ENCODE measurements at places on chromosomes 6 and 20. TPM values are rescaled to one million over a fixed set of nuclear protein-coding genes. Genes with fewer than 3 reads are reported as not detected.
A peak's percentile ranks its signal among the peaks of the same experiment; 100 is the strongest.

TFAP2A gene
- total RNA-seq, result 0.36 TPM

HLA-DRB5 gene
- 1.7 TPM for total RNA-seq

GPR63 gene
- 1.5 TPM for total RNA-seq

CAPN11 gene
- total RNA-seq, result not detected

RNF114 gene
- total RNA-seq, result 113 TPM

OSER1 gene
- total RNA-seq, result 47.1 TPM

POLR1H gene
- 81.9 TPM for total RNA-seq

AKAP7 gene
- 6.8 TPM for total RNA-seq

DNA sequence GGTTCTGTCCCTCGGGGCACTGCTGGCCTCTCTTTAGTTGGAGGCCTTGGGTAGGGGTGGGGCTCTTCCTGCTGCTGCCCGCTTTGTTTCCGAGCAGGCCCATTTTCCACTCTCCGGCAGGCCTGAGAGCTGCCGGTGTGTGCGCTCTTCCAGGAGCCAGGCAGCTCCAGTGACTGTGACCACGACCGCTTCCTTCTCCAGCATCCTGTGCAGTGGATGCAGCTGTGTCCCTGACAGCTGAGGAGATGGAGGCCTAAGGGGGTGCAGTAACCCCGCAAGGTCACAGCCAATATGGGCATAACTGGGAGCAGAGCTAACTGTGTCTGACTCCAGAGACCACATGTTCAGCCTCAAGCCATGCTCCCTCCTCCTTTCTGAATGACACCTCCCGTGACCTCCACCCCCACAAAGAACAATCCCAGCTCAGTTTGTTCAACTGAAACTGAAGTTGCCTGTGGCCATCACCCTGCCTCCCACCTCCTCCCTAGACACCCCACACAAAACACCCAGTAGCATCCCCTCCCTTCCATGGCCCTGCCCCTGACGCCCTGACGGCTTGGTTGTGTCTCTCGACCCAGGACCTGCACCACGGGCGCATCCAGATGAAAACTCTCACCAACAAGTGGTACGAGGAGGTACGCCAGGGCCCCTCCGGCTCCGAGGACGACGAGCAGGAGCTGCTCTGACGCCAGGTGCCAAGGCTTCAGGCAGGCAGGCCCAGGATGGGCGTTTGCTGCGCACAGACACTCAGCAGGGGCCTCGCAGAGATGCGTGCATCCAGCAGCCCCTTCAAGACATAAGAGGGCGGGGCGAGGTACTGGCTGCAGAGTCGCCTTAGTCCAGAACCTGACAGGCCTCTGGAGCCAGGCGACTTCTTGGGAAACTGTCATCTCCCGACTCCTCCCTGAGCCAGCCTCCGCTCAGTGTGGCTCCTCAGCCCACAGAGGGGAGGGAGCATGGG is 27.8 kb downstream of the SPATA2 start:
- no peak overlapping the region for H3K27ac ChIP-seq
- H3K36me3 ChIP-seq, result no peaks in the 10 kb centered on the region
- H3K27me3 ChIP-seq, result no peaks in the 10 kb centered on the region

- peaks cover 5% of the 10 kb centered on the region for H3K4me1 ChIP-seq
- DNase-seq, result no peak
- no peak overlapping the region for H3K27ac ChIP-seq
- no peaks in the 10 kb centered on the region for H3K36me3 ChIP-seq
Observed at GRCh38 chr6:136963259-136963658, 41.2 kb downstream of the SLC35D3 start.

GRCh38 chr6:33316603-33317418 is 733 bp downstream of the ZBTB22 start:
- peaks cover 37% of the 10 kb centered on the region for H3K36me3 ChIP-seq
- no peaks in the 10 kb centered on the region for H3K27me3 ChIP-seq
- no peak for DNase-seq
- H3K27ac ChIP-seq, result peak overlapping the region; percentile 73
- H3K4me1 ChIP-seq, result peaks cover 77% of the 10 kb centered on the region

DNA sequence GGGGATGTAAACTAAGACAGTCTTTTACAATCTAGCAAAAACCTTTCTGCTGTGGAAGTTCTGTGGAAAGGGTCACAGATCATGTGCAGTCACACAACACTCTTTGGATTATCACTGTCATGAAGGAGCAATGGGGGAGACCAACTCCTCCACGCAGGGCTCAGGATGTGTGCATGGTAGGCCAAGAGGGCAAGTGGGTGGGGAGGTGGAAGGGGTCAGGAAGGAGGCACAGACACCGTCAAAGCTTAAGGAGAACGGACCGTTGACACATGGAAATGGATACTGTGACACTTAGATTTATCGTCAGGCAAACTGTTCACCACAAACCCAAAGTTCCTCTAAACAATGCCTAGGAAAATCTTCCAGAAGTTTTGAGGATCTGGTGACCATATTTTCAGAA is 215.8 kb downstream of the PAX1 start:
- H3K27me3 ChIP-seq, result no peaks in the 10 kb centered on the region
- H3K4me1 ChIP-seq, result no peaks in the 10 kb centered on the region
- no peak overlapping the region for H3K27ac ChIP-seq
- H3K4me3 ChIP-seq, result no peak overlapping the region
- DNase-seq, result no peak

DNA sequence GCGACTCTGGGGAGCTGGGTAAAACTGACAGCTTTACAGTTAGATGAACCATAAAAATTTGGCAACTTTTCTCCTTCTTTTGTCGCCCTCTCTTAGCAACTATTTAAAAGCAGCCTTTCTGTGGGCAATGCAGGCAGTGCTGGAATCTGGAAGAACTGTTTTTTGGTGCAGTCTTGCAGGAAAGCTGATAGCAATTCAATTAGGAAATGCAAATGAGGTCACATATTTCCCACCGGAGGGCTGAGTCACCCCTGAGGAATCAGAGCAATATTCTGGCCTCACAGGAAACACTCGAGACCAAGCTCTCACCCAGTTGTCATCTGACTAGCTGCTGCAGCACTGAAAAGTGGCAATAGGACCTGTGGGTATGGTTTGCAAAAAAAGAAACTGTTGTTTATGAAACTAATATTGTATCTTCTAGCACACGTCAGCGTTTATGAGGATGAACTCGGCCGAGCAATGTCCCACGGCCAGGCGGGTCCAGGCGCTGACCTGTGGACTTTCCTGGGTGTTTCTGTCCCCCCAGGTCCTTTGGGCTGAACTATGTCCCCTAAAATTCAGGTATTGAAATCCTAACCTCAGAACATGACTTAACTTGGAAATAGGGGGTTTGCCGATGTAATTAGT is 312.3 kb downstream of the TAF4 start:
- peaks cover under 1% of the 10 kb centered on the region for H3K27me3 ChIP-seq
- no peak overlapping the region for H3K4me3 ChIP-seq
- no peak overlapping the region for H3K27ac ChIP-seq
- no peak for DNase-seq
- H3K4me1 ChIP-seq, result no peaks in the 10 kb centered on the region

- no peaks in the 10 kb centered on the region for H3K36me3 ChIP-seq
- DNase-seq, result no peak
- peaks cover 42% of the 10 kb centered on the region for H3K27me3 ChIP-seq
Observed at GRCh38 chr6:69868961-69869360, 2.6 kb downstream of the COL19A1 start.

DNA sequence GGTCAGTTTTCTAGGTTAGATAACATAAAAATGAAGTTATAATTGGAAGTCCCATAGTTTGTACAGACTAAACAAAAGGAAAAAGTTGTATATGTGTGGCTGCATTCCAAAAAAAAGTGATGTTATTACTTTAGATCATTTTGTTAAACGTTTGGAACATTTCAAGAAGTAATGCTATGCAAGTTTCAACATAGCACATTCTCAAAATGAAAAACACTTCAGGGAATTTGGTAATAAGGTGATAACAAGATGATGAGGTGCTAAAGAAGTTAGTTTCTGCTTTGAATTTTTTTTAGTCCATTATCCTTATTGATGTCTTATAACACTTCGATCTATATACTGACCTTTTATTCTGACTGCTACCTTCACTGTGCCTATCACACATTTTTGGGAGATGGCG is 250.7 kb downstream of the PHF3 start:
- no peak overlapping the region for H3K4me3 ChIP-seq
- H3K27ac ChIP-seq, result no peak overlapping the region

DNA sequence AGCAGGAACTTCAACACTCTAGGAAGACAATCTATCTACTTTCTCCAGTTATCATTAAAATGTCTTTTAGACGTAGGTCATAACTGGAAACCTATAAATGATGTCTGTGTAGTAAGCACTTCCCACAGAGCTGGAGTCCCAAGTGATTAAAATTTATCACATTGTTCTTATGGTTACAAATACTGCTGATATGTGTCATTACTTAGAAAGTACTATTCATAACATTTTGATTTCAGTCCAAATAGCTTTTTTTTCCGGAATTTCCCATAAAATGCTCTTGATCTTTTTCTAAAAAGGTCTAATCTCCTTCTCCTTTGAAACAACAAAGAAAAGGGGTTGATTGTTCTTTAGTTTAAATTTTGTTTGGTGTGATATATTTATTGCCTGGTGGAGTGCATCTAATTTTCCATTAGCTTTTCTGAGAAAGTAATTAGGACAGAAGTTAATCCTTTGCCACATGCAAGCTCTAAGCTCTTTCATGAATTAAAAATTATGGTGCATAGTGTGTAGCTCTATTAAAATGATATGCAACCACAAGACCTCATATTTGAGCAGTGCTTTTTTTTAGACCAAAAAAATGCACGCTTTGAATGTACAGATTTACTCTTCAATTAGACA is 132.7 kb upstream of the TCF21 start:
- no peak overlapping the region for H3K27ac ChIP-seq
- no peaks in the 10 kb centered on the region for H3K36me3 ChIP-seq
- H3K27me3 ChIP-seq, result peaks cover 14% of the 10 kb centered on the region
- no peak overlapping the region for H3K4me3 ChIP-seq

DNA sequence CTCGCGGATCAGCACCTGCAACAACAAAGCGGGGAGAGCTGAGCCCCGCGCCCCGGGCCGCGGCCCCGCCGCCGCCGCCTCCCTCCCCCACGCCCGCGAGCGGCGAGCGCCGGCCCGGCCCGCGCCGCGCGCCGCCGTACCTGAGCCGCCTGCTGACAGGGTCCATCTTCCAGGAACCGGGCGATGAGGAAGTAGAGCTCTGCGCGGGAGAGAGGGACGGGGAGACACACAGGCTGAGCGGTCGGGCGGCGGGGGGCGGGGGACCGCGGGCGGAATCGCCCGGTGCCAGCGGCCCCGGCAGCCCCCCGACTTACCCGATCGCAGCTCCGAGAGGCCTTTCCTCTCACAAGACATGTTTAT is 359 bp downstream of the PHIP start:
- peaks cover 43% of the 10 kb centered on the region for H3K4me1 ChIP-seq
- peak; percentile 55 for DNase-seq
- peaks cover 13% of the 10 kb centered on the region for H3K27me3 ChIP-seq
- H3K36me3 ChIP-seq, result peaks cover 10% of the 10 kb centered on the region

DNA sequence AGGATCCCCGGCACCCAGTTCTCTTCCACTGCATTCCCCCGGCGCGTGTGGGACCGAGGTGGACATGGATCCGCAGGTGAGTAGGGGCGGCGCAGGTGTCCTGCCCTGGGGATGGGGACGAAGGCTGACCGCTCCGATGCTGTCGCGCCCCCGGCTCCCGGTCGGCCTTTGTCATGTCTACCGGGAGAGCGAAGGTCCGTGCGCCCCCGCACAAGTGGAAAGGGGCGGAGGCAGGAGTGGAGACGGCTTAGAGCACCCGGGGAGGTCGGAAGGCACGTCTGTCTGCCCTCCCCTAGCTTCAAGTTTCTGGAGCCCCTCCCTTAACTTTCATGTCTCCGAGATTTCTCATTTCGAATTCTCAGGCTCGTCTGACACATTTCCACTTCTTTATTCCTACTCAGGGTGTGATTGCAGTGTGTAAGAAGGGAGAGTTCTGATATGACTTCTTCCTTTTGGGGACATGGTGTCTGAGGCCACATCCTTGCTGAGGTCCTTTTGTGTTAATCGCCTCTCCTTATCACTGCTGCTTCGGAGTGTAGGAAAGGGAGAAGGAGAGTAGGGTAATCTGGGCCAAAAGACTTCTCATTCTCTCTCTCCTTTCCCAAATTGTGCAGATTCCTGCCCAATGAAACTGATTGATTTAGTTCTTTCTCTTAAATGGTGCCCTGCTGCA is 435 bp downstream of the KIFC1 start:
- peak; percentile 58 for DNase-seq
- H3K4me3 ChIP-seq, result peak overlapping the region; percentile 91
- peaks cover 27% of the 10 kb centered on the region for H3K36me3 ChIP-seq
- peaks cover 52% of the 10 kb centered on the region for H3K4me1 ChIP-seq
- H3K27me3 ChIP-seq, result no peaks in the 10 kb centered on the region
- peak overlapping the region; percentile 66 for H3K27ac ChIP-seq

DNA sequence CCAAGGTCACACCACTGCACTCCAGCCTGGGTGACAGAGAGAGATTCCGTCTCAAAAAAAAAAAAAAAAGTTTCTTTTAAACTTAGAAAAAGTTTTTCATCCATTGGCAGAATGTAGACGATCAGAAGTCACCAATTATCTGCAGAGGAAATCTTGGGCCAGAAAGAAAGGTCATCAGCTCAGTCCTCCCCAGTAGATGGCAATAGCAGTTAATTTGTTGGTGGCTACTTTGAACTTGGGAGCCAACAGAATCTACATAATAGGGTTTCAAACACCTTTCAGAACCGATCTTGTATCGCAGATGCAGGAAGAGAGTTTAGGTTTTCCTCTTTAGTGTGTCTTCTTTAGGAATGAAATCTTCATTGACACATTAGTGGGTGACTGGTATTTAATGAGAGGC is 41.7 kb downstream of the LBP start:
- no peak overlapping the region for H3K4me3 ChIP-seq
- H3K4me1 ChIP-seq, result no peaks in the 10 kb centered on the region
- H3K36me3 ChIP-seq, result no peaks in the 10 kb centered on the region
- H3K27ac ChIP-seq, result no peak overlapping the region
- DNase-seq, result no peak

- peaks cover 6% of the 10 kb centered on the region for H3K36me3 ChIP-seq
- H3K4me3 ChIP-seq, result no peak overlapping the region
- no peak for DNase-seq
- H3K27me3 ChIP-seq, result peaks cover 37% of the 10 kb centered on the region
- H3K27ac ChIP-seq, result no peak overlapping the region
- no peaks in the 10 kb centered on the region for H3K4me1 ChIP-seq
Observed at GRCh38 chr6:44514085-44514484, 126.6 kb downstream of the CDC5L start.

GRCh38 chr6:107401573-107401972 is 57.8 kb downstream of the PDSS2 start:
- no peak overlapping the region for H3K27ac ChIP-seq
- H3K27me3 ChIP-seq, result no peaks in the 10 kb centered on the region
- H3K4me3 ChIP-seq, result no peak overlapping the region
- peaks cover 31% of the 10 kb centered on the region for H3K36me3 ChIP-seq

- H3K36me3 ChIP-seq, result no peaks in the 10 kb centered on the region
- no peak overlapping the region for H3K4me3 ChIP-seq
- H3K27ac ChIP-seq, result no peak overlapping the region
- H3K4me1 ChIP-seq, result peaks cover 23% of the 10 kb centered on the region
- DNase-seq, result no peak
Observed at GRCh38 chr20:45323731-45324130, 15.6 kb upstream of the MATN4 start.

DNA sequence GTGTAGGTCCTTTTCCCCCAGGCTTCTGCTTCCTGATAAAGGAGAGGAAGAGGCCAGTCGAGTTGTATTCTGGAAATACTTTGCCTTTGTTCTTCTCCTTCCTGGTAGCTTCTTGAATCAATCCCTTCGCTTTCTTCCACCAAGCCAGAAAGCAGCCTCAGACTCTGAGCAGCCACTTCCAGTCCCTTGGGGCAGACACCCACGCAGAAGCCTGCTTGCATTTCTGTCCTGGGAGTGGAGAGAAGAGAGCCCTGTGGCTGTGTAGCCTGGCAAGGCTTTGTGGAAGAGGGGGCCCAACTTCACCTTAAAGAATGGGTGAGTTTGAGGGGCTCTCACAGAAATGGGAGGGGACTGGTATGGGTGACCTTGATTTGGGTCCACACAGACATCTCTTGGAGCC is 211.0 kb upstream of the SSTR4 start:
- no peaks in the 10 kb centered on the region for H3K36me3 ChIP-seq
- no peak for DNase-seq
- no peaks in the 10 kb centered on the region for H3K4me1 ChIP-seq
- H3K4me3 ChIP-seq, result no peak overlapping the region
- H3K27me3 ChIP-seq, result no peaks in the 10 kb centered on the region

Measured in activated T-cell treated with anti-CD3 and anti-CD28 coated beads, Interleukin-2, amount 50 U/mL, for 72 hours (primary cell).